ENCODE measurements at places on chromosomes 6 and 20. TPM values are rescaled to one million over a fixed set of nuclear protein-coding genes. Genes with fewer than 3 reads are reported as not detected.

TFAP2A gene
- 0.97 TPM for total RNA-seq

DNAH8 gene
- not detected for total RNA-seq

HTR1B gene
- not detected for total RNA-seq

MUC22 gene
- total RNA-seq, result 0.22 TPM

SEL1L2 gene
- total RNA-seq, result 0.40 TPM

SMPDL3A gene
- total RNA-seq, result 4.4 TPM

PNPLA1 gene
- total RNA-seq, result not detected

MICA gene
- 10.3 TPM for total RNA-seq

CCN6 gene
- not detected for total RNA-seq

PSORS1C2 gene
- total RNA-seq, result not detected

- DNase-seq, result no peak
Measured at GRCh38 chr6:91654357-91654756, 1067.5 kb upstream of the MAP3K7 start.

- DNase-seq, result no peak
Measured at GRCh38 chr6:119308048-119308570, 41.5 kb downstream of the MAN1A1 start.

- DNase-seq, result no peak
Measured at GRCh38 chr20:37282556-37282955, 6.9 kb upstream of the MANBAL start.

DNA sequence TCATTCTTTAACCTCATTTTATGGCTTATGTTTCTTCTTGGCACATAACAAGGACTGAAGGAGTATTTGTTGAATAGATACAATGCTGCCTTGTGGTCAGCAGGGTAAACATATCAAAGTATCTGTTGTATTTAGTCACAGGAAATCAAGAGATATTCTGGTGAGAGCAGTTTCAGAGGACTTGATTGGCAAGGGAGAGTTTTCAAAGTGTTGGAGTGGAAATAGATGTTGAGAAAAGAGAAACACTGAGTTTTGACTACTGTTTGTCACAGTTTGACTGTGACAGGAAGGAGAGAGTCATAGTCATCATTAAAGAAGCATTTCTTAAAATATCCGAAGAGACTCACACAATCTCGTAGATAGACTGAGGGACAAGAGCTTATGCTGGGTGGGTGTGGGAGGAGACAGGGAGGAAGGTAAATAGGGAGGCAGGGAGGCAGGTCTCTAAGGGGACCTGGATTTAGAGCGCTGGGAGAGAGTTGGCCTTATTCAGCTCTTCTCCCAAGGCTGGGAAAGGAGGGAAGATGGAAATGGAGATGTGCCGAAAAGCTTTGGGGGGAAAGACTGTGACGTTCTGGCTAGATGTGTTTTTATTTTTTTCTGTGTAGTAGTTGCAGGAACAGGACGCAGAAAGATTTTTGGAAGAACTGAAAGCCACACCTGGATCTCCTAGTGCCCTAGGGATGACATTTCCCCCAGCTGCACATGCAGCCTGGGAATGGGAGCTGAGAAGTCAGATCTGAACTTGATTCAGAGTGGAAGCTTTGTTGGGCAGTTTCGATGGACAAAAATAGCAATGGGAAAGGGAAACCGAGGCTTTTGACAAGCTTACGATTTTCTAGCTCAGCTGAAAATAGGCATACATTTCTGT lies 65.0 kb upstream of the IFNGR1 start:
- no peak for DNase-seq

- DNase-seq, result no peak
Measured at GRCh38 chr6:95846652-95847051, 169.1 kb upstream of the FUT9 start.

- no peak for DNase-seq
Measured at GRCh38 chr6:15456422-15456821, 206.4 kb downstream of the DTNBP1 start.

GRCh38 chr6:135030532-135031178 lies 24.0 kb downstream of the HBS1L start:
- no peak for DNase-seq

DNA sequence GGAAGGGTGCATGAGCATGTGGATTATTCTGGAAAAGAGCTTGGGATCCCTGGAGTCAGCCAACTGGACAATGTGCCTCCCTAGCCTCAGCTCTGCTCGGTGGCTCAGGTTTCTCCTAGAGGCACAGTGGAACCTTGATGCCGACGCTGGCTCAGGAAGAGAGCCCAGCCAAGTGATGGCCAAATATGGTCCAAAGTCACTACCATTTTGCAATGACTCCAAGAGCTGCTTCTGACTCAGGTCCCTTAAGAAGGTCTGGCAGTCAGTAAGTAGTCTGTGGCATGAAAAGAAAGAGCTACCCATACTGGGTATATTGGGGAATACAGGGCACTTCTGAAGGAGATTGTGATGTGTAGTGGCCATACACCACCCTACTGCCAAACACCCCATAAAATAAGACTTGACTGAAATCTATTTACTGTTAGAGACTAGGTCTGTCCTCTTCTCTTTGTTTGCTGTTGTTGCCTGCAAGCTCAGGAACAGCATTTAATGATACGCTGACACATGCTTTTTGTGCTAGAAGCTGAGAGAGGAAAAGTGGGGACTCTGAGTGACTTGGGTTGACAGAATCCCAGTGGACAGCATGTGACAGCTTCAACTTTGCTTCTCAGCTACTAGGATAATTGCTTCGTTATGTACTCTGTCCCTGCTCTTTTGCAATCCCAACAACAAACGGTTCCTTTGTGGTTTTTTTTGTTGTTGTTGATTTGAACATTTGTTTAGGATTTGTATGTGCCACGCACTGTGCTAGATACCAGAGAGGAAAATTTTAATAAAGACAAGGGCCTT lies 30.3 kb upstream of the OGFRL1 start:
- DNase-seq, result no peak

GRCh38 chr6:63487103-63487813 lies 85.0 kb upstream of the LOC128125822 start:
- DNase-seq, result no peak

DNA sequence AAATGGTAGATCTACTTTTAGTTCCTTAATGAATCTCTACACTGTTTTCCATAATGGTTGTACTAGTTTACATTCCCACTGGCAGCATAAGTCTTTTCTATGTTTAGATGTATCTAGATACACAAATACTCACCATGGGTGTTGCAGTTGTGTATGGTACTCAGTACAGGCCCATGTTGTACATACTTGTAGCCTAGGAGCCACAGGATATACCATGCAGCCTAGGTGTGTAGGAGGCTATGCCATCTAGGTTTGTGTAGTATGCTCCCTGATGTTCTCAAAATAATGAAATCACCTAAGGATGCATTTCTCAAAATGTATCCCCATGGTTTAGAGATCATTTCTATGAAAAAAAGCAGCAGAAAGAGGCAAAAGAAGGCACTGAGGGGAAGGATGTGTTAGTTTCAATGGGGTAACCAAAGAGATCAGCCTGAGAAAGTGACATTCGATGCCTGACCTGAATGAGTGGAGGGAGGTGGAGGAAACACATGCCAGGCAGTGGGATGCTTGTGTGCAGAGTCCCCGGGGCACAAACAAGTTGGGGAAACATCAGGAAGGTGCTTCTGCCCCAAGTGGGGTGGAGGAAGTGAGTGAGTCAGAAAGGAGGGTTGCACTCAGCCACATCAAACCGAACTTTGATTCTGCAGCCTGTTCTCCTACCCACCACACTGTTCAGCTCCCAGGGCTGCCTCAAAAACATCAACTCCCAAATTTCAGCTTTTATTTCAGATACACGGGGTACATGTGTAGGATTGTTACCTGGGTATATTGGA lies 191.2 kb downstream of the ZNF217 start:
- no peak for DNase-seq

- no peak for DNase-seq
Measured at GRCh38 chr20:26163890-26164289, 467.2 kb upstream of the ZNF337 start.

GRCh38 chr6:129242546-129242945 lies 359.6 kb downstream of the LAMA2 start:
- DNase-seq, result no peak

- DNase-seq, result no peak
Measured at GRCh38 chr6:75290136-75290945, 5.7 kb upstream of the TMEM30A start.

- DNase-seq, result peak; percentile 80
Measured at GRCh38 chr20:64051561-64052325, 2.3 kb upstream of the SOX18 start.

- peak; percentile 80 for DNase-seq
Measured at GRCh38 chr6:98924647-98925046, 23.1 kb downstream of the FBXL4 start.

- DNase-seq, result no peak
Measured at GRCh38 chr6:56956491-56956890, 1.6 kb downstream of the BEND6 start.

GRCh38 chr6:80622641-80623040 lies 516.2 kb downstream of the BCKDHB start:
- DNase-seq, result peak; percentile 69

- no peak for DNase-seq
Measured at GRCh38 chr20:53411129-53411528, 182.5 kb downstream of the ZNF217 start.

DNA sequence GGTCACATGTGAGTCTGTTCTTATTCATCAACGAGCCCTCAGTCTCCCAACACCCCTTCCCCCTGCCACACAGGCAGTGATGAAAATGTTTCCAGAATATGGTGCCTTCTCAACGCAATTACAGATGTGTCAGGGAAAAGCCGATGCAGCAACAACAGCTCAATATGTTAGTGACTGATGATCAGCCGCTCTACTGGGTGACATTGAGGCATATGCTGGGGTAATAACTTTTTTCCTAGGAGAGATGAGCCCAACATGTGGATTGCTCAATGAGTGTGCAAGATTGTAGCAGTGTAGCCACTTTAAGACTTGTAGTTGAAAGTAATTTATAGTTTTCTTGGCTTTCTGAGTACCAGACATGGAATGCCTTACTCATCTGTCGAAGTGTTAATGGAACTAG lies 49.4 kb downstream of the DTD1 start:
- no peak for DNase-seq

GRCh38 chr6:154732538-154733182 lies 556 bp upstream of the SCAF8 start:
- peak; percentile 49 for DNase-seq

GRCh38 chr6:110378552-110378951 lies 20.4 kb upstream of the METTL24 start:
- DNase-seq, result no peak
